Suppressor macrophage (primary cell): ENCODE measurements at places on chromosomes 12 and 14.
A peak's percentile ranks its signal among the peaks of the same experiment; 100 is the strongest.

DNA sequence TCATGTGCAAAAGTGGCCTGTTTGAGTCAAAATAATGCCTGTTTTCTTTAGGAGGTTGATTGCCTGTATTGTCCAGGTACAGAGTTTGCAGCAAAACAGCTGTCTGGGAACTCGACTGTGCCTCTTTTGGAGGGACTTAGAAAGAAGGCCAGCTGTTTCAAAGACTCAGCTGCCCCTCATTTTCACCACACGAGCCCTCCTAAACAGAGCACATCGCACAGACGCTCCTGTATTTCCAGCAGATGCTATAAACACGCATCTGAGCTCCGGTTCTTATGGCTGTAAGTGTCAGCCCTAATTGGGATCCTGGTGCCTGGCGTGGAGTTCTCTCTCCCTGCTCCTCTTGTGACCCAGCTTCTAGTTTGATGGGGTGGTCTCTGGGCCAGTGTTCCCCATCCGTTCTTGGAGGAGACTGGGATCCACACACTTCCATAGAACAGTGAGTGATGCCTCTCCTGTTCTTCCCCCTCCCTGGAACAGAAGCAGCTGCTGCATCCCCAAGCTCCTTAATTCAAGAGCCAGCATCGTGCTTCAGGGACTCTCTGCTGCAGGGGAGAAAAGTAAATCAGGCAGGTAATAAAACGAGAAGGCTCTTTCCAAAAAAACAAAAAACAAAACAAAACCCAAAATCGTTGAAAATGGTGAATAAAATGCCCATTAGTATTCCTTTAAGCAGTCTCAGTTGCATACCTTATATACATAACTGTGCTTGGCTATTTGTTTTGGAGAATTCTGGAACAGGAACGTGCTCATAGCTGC, 269.0 kb downstream of the SLC15A4 start:
- no peak for DNase-seq

GRCh38 chr12:83408146-83408545, 721.4 kb downstream of the TMTC2 start:
- DNase-seq: no peak

DNA sequence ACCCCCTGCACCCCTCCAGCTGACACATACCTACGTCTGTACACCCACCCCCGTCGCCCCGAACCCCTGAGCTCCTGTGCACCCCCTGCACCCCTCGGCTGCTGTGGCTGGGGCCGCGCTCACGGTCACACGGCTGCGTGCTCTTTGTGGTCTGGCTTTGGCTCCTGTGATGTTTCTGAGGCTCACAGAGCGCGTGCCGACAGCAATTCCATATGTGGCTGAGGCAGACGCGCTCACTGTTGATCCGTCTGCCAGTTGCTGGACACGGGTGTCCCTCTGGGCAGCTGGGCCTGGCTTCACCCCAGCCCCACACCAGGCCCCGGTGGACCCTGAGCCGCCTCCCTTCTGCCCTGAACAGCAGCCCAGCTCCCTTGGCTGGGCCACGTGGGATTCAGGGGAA, 46.5 kb downstream of the LRCOL1 start:
- no peak for DNase-seq

DNA sequence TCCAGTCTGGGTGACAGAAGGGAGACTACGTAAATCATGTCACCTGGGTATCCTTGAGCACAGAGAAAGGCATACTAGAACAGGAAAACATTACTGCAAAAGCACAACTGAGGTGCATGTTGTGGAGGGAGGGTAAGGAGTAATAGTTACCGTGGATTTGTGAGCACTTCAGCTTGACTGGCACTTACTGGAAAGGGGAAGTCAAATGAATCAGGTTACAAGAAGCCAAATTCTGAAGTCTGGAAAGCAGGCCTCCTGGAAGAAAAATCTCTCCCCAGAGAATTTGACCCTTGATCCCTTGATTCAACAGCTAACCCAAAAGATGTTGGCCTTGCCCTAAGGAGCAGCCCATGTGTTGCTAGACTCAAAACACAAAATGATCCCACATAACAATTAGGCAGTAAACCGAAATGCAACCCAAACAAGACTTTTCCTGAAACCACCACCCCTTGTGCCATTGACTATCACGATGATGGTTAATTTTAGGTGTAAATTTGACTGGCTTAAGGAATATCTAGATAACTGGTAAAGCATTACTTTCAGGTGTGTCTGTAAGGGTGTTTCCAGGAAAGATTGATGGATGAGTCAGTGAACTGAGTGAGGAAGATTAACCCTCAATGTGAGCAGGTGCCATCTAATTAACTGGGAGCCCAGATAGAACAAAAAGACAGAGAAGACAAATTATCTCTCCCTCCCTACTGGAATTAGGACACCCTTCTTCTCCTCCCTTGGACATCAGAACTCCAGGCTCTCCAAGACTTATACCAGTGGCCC, 108.8 kb downstream of the SLC25A21 start:
- DNase-seq: no peak

GRCh38 chr12:84554199-84554723, 358.3 kb downstream of the SLC6A15 start:
- no peak for DNase-seq

GRCh38 chr14:87960013-87960787, 32.8 kb downstream of the GALC start:
- DNase-seq: no peak

- no peak for DNase-seq
Measured at GRCh38 chr14:98162856-98163805, 1108.9 kb downstream of the BCL11B start.

DNA sequence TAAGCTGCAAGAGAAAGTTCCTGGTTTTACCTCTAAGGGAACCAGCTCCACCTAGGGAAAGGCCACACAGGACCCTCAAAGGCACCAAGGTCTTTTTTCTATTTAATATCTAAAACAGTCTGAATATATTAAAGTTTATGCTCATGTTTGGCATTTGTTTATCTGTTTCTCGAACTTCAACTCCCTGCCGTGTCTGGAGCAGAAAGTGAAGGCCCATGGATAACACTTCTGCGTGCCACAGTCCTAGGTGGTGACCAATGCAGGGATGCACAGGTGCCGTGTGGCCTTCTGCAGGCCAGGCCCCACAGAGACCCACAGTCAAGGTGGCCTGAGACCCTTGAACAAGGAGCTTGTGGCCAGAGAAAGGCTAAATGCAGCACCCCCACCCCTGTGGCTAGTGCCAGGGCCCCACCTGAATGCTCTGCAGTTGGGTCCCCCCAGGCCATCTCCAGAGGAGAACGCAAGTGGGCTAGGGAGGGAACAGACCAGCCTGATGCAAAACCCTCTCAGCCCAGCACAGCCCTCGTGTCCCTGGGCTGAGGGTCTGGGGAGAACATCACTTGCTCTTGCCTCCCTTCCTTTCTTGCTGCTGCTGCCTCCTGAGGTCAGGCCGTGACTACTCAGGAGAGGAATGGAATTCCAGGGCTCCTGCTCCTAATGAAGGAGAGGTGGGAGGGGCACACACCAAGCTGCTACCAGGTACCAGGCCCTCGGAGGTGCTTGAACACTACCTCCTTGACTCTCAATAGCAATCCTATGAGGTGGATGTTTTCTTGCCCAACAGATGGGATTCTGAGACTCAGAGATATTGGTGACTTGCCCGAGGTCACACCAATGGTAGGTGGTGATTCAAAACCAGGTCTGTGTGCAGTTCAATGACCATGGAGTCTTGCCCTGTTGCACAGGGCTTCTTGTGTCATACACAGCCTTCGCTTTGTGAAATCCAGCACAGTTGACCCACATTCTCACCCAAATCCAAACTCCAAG, 45.4 kb downstream of the PSMA6 start:
- no peak for DNase-seq

- no peak for DNase-seq
Measured at GRCh38 chr12:109178532-109178931, 62.1 kb downstream of the ACACB start.

GRCh38 chr12:13008741-13009380, 8.8 kb upstream of the HEBP1 start:
- DNase-seq: no peak

DNA sequence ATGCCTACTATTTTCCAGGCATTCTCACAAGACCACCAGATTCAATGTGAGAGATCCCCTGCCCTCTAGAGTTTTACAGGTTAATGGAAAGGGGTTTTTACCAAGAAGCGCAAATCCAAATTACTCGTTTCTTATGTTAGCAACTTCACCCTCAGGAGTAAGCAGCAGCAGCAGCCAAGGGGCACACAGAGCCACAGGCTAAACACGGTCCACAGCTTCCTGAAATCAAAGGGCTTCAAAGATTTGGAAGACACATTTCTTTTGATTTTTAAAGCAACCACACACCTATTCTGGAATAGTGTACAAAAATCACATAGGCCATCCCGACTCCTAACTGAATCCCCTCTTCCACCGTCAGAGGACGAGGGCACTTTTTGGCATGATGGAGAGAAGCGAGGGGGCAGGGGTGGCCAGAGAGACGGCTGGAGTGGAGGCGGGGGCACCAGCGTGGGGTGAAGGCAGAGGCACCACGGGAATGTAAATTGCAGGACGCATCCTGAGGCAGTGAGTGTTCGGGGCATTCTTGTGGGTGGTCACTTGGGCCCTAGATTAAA, 107.0 kb downstream of the ARF6 start:
- DNase-seq: peak; percentile 25

DNA sequence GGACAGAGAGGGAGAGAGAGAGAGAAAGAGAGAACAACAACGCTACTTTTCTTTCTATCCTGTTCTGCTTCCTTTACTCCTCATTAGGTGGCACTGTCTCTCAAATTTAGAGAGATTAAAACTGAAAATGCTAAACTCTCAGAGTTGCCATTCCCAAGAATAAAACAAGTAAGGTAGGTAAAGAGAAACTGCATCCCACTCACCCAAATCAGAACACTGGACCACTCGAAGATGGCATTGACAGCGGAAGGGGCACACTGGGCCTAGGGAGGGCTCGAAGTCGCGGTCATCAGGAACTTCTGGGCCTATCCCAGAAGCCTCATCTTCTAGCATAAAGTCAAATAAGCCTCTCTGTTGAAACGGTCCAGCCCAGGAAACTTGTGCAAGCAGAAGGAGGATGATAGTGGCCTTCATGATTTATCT, 4.5 kb downstream of the DCN start:
- no peak for DNase-seq

DNA sequence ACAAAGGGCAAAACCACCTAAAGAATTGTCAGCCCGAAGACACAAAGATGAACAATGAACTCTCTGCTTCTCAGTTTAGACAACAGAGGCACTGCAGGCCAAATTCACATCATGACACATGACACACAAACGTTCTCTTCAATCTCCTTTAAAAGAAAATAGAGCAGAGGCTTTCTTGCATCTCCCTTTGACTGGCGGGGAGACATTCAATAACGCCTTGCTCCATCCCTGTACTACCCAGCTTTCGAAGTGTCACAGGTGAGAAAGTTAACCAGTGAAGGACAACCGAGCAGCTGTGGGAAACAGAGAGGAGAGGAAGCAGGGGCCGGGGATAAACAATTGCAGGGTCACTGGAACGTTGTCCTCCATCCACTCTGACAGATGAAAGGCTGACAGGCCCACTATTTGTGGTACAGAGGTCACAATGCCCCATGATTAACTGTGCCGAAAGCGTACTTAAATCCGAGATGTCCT, 130.8 kb downstream of the PHLDA1 start:
- no peak for DNase-seq

DNA sequence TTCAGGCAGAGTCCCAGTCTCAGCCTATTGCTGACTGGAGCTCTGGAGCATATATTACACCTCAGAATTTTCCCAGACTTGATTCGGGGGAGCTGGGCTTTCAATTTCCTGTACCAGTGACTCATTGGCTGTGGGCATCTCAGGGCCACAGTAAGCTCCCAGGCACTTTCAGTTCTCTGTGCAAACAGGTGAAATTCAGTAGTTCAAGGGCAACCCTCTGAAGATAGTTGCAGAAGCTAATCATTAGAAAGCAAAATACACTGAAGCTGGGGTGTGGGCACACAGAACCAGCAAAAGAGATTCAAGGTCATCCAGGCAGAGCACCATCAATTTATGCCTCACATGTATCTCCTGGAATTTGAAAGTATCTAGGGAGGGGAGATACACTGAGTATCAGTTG, 8.1 kb upstream of the NIN start:
- no peak for DNase-seq

- no peak for DNase-seq
Measured at GRCh38 chr12:130683080-130683479, 33.0 kb downstream of the RIMBP2 start.

DNA sequence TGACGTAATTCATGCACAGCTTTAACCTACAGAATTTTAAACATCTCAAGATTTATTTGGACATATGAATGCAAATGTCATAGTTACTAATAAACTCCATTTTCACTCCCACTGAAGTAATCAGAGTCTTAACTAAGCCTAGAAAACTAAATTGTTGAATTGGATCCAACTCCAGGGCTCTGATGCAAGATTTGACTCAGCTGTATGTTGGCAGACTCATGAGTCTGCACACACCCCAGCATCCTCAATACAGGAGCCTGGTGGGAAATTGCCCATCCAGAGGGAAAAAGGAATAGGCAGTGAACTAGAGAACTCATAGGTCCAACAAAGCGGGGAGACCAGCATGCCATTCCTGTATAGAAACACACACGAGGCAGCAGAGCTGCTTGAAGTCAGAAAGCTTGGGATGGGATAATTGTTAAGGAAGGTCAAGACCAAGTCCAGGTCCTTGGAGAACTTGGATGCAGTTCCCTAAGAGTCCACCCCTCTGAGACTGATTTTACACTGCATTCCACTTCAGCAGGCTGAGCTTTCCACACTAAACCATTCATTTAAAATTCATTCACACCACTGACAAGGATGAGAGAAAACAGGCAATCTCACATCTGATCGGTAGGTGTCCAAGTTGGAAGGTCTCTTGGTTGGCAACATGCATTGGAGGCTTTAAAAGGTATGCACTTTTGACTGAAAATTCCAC, 14.4 kb downstream of the TMTC1 start:
- peak; percentile 3 for DNase-seq

DNA sequence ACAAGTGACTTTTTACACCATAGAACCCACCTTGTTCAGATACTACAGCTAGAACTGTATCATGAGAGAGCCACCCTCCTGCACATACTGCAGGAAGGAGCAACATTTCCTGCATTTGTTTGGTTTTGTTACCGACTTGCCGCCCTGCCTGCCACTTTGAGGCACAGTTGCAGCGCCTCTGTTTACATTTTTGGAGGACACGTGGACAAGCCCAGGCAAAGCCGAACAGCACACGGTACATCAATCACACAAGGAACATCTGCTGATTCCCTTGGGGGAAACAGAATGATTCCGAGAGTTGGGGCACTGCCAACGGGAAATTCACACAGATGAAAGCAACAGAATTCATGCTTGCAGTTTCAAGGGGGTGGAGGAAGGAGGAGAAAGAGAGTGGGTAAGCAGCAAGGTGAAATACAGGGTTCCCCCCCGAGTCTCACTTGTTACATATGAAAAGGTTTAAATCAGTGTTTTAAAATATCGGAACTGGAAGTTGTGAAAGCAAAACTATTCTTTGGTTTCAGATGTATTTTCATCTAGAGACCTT, 110.7 kb downstream of the BTG1 start:
- DNase-seq: peak; percentile 48
